Fibroblast of pulmonary artery (primary cell): ENCODE measurements at places on chromosomes 5 and 9.
A peak's percentile ranks its signal among the peaks of the same experiment; 100 is the strongest.

DNA sequence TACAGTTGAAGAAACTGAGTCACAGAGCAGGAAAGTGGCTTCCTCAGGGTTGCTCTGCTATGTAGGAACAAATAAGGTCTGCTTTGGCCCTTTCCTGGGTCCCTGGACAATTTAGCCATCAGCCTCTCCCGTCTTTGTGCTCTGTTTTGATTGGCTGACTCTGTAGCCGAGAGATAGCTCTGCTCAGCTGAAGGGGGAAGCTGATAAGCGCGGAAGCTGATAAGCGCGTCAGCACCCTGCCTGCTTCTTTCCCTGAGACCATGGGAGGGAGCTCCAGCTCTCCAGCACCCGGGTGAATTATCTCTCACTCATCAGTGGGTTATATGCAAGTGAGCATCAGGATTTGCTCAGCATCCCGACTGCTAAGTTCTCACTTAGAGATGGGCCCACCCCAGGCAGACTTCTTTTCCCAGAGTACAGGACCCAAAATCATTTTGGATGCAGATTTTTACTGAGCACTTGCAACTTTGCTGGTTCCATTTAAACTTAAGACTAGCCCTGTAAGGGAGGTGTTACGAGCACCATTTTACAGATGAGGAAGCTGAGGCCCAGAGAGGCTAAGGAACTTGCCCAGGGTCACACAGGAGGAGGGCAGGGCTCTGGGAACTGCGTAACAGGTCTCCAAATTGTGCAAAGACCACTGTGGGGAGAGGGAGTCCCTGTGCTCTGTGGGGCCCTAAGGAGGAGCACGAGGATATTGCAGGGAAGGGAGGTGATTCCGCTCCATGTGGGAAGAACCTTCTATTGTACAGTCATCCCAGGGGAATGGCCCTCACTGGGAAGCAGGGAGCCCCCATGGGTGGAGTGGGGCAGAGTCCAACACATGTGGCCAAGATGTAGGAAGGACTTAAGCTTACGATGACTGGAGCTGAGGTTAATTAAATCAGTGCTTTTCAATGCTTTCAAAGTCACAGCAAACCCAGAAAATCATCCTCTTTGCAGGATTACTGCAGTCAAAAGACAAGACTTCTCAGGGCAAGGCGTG lies 83.7 kb upstream of the ORM1 start:
- DNase-seq = peak; percentile 47

GRCh38 chr9:16619402-16619801 lies 251.1 kb downstream of the BNC2 start:
- DNase-seq = no peak

- DNase-seq = no peak
Measured at GRCh38 chr9:128159522-128159783, 612 bp upstream of the BBLN start.

- DNase-seq = no peak
Measured at GRCh38 chr9:2119566-2119965, 104.4 kb downstream of the SMARCA2 start.

- no peak for DNase-seq
Measured at GRCh38 chr9:135889564-135890189, 17.7 kb downstream of the CAMSAP1 start.

- no peak for DNase-seq
Measured at GRCh38 chr5:154529282-154529681, 51.3 kb upstream of the HAND1 start.
